ENCODE measurements at places on chromosomes 3 and 15. TPM values are rescaled to one million over a fixed set of nuclear protein-coding genes. Genes with fewer than 3 reads are reported as not detected.

Gene DPP8
- 35.9 TPM for total RNA-seq

Gene SH3GL3
- total RNA-seq: not detected

- no peak for DNase-seq
Observed at GRCh38 chr15:36880224-36880912, 220.0 kb downstream of the MEIS2 start.

Gene IMPG2
- total RNA-seq: 0.09 TPM

DNA sequence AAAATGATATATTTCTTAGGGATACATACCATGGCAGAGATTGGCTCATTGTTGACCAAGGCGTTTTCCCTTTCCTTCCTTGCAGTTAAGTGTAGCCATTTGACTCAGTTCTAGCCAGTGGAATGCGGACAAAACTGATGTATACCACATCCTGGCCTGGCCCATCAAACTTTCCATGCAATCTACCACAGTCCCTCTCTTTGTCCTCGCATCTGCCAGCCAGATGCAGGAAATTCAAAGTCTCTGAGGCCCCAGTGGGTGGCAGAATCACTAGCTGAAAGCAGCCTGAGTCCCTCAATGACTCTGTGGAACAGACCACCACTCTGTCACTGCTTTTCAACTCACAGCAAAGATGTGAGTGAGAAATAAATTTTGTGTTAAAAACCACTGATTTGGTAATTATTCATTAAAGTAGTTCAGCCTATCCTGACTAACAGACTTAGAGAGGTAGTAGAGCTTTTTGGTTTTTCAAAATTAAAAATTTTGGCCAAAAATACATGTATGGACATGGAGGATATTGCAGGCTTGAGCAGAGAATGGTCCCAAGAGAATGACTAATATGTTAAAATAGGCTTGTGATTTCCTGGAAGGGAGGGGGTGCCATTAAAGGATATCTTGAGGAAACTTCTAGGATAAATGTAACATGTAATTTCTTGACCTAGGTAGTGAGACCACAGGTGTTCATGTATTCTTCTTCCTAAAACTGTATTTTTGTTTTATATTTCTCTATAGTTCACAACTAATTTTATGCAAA lies 10.9 kb downstream of the LRRFIP2 start:
- DNase-seq: peak; percentile 48

Gene POLG
- total RNA-seq: 83.7 TPM

Gene SCAANT1
- not detected for total RNA-seq

DNA sequence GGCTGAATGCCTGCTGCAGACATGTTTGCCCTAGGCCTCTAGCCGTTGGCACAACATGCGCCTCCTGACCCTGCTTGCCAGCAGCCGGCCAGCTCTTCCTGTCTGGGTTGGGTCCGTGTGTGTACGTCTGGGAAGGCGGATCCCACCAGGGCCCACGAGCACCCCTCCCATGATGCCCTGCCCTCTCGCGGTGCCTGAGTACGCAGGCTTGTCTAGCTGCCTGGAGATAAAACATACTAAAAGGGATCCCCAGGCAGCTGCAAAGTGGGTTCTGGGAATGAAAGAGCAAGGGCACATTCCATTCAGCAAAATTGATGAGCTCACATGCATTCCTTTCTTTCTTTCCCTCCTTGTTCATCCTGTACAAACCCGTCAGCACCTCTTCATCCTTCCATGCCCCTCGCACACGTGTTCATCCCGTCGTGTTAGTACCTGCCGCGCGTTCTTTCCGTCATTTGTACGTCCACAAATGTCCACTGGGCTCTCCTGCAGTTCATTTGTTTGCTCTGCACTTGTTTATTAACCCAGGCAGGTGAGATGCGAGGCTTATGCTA lies 74.3 kb downstream of the FBLN2 start:
- no peak for DNase-seq

DNA sequence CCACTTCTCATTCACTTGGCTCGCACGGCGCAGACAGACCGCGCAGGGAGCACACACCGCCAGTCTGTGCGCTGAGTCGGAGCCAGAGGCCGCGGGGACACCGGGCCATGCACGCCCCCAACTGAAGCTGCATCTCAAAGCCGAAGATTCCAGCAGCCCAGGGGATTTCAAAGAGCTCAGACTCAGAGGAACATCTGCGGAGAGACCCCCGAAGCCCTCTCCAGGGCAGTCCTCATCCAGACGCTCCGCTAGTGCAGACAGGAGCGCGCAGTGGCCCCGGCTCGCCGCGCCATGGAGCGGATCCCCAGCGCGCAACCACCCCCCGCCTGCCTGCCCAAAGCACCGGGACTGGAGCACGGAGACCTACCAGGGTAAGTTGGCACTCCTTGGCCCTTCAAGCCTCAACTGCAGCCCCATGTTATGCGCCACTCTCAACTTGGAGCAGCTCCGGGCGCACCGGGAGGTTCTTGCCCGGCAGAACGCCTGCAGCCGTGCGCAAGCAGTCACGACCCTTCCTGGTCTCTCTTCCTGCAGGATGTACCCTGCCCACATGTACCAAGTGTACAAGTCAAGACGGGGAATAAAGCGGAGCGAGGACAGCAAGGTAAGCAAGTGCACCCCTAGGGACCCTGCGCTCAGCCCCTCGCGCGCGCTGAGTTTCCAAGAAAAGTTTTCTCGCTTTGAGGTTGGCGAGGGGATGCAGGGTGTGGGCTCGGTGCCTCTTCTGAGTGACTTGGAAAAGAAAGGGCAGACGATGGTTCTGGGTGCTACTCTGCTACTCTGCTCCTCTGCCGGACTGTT lies at the start of gene BHLHE40:
Gene BHLHE40 (plus strand): TSS at position 10 of the 801 bp plus-strand sequence. CDS start 282 bp downstream, at position 292.
- DNase-seq: no peak

Gene PLA2G4E
- not detected for total RNA-seq

DNA sequence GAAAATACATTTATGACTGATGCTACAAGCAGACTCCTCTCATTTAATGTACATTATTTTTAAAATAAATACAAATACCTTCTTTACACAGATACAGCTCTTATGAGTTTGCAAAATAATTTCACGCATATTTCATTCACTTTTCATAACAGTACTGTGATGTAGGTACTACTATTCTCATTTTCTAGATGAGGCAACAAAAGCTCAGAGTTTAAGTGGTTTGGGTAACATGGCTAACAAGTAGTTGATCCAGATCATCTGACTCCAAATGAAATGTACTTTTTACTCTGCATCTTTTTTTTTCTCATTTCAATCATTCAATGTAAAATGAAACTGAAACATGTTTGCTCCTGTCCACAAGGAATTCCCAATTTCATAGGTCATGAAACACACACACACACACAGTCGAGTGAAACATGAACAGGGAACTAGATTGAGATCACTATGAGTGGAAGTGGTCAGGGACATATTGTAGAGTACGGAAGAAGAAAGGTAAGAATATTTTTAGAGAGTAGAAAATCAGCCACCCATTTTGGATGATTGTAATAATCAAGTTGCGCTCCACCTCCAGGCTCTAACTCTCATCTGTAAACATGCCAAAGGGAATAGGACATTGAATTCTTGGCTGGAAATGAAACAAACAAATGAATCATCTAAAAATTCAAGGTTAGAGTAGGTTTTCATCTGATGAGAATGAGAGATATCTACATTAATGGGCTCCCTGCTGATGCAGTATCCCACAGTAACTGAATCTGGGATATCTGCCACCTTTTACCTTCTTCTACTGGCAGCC lies 92.4 kb downstream of the CLDN1 start:
- no peak for DNase-seq

- no peak for DNase-seq
Observed at GRCh38 chr3:43361077-43361476, 74.7 kb downstream of the SNRK start.

DNA sequence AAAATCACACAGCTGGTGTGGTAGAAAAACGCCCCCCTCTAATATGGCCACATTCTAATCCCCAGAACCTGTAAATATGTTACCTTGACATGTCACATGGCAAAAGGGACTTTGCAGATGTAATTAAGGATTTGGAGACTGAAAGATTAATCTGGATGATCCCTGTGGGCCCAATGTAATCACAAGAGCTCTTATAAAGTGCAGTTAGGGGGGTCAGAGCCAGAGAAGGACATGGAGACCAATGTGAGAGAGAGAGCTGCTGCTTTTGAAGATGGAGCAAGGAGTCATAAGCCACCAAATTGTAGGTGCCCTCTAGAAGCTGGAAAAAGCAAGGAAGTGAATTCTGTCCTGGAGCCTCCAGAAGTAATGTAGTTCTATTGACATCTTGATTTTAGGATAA lies 152.6 kb downstream of the PEX5L start:
- DNase-seq: no peak

- no peak for DNase-seq
Observed at GRCh38 chr3:122967356-122967755, 60.2 kb downstream of the SEMA5B start.

- no peak for DNase-seq
Observed at GRCh38 chr3:134917631-134918030, 122.6 kb downstream of the EPHB1 start.

DNA sequence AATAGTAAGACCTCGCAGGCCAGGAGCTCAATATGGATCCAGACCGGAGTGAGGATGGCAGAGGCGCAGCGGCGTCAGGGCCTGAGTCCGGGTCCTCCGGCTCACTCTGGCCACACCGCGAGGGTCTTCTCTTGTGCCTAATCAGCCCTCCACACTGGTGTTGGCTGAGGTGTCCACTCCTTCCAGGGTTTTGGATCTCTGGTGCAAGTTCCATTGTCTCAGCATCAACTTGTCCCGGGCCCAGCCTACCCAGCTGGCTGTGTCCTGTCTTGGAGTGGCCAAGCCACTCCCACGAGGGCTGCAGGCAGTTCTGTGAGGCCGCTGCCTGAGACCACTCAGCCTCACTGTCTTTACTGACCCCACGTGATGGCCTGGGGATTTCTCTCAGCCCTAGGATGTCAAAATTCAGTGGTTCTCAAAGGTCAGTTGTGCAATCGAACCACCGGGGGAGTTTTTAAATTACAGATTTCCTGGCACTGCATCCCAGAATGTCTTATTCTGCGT lies 12.6 kb upstream of the GOLGA6L7 start:
- DNase-seq: no peak

Gene TMEM207
- not detected for total RNA-seq

- DNase-seq: no peak
Observed at GRCh38 chr3:137347817-137348368, 390.1 kb downstream of the IL20RB start.

GRCh38 chr3:113148284-113148683 lies 63.1 kb upstream of the BOC start:
- DNase-seq: no peak

DNA sequence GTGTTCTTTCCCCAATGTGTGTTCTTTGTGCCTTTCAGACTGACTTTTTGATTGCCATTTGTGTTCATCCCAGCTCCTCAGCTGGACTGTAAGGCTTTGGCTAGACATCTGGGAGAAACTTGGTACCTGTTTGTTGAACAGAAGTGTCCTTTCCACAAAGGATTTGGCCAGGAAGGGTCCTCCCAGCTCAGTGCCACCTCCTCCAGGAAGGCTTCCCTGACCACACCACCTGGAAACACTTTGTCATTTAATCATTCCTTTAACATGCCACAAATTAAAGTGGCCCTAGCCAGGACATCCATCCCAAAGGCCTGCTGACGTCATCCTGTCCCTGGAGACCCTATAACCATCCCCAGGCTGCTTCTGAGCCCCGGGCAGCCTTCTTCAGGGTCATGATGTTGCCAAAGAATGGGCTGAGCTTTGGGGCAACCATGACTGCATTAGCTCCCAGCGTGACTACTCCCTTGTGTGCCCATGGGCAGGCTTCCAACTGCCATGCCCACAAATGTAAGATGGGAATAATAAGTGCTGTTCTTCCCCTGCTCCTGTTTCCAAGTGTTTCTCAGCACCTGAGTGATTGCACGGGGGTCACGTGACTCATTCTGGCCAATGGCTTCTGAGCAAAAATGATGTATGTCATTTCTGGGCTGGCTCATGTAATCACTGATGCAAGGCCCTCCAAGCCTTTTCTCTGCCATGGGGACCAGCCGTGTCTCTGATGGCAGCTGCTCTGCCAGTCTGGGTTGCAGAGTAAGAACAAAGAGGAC lies 112.5 kb upstream of the SMAD3 start:
- DNase-seq: no peak

- no peak for DNase-seq
Observed at GRCh38 chr3:112604536-112604935, 36.4 kb downstream of the CCDC80 start.

Gene ARHGEF26
- not detected for total RNA-seq

Gene SHQ1
- 34.3 TPM for total RNA-seq

Gene SUMF1
- 6.2 TPM for total RNA-seq

DNA sequence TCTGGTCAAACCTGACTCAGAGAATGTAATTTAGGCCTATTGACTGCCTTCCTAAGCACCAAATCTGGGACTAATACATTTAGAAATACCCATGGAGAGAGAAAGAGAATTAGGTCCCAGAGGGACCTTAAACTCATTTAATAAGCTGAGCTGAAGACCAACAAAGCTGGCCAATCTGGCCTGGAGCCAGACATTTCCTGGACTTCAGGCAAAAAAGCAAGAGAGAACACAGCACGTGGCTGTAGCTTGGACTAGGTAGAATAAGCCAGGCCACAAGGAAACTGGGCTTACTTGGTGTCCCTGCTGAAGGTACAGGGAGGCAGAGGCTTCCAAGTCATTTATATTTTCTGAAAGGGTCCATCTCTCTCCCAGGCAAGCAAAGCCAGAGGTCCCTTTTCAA lies 88.1 kb downstream of the RTP4 start:
- no peak for DNase-seq

Gene INKA1
- 0.30 TPM for total RNA-seq

DNA sequence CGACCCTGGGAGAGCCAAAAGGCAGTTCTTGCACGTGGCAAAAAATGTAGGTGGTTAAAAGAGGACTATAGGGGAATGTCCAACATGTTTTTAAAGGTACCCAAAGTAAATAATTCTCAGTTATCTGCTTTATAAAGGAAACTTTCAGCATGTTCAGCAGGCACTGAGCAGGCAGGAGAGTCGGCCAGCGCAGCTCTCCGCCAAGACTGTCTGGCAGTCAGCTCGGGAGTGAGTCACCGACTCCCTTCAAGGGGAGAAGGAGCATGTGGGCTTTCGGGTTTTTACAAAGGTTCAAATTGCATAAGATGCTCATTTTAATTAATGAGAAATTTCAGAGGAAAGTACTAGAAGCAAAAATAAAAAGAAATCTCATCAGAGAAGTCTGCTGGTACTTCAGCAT lies 7.0 kb downstream of the GABRA5 start:
- no peak for DNase-seq

Gene TMEM212
- total RNA-seq: not detected

Gene SEMA4B
- 19.1 TPM for total RNA-seq

GRCh38 chr15:51386960-51387698 lies 45.7 kb downstream of the GLDN start:
- no peak for DNase-seq

- no peak for DNase-seq
Observed at GRCh38 chr3:43373560-43373928, 87.2 kb downstream of the SNRK start.

DNA sequence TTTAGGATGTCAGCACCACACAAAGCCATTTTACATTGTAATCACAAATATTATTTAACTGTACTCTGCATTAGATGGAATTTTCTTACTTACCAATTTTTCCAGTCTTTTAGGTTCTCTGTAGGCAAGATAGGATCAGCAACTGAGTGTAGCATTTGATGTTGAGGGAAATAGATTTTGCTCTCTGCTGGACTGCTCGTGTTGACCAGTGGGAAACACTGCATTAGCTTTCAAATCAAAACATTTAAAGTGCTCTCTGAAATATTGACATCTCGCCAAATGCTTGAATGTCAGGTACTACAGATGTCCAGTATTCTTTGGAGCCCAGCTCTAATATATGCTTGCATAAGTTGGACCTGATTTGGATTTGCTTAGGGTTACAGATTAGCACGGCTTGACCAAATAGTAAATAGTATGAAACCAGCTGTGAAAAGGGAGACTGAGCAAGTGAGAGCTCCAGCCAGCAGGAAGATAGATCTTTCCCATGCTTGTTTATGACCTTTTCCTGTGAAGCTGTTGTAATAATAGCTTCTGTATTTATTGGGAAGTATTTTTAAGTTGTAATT lies 29.5 kb downstream of the P2RY14 start:
- DNase-seq: no peak

Gene MME
- total RNA-seq: not detected

Data from activated naive CD4-positive, alpha-beta T cell treated with anti-CD3 and anti-CD28 coated beads, Interleukin-2, amount 50 U/mL, for 72 hours (primary cell).